ENCODE measurements at places on chromosomes 4 and X. TPM values are rescaled to one million over a fixed set of nuclear protein-coding genes. Genes with fewer than 3 reads are reported as not detected.

MAP9 gene
- total RNA-seq = 8.6 TPM

GLRA3 gene
- under 0.01 TPM for total RNA-seq

SH3D19 gene
- 117 TPM for total RNA-seq

CXXC4 gene
- total RNA-seq = 0.16 TPM

EXOC1L gene
- total RNA-seq = not detected

GALNTL6 gene
- total RNA-seq = 0.16 TPM

DCTD gene
- total RNA-seq = 86.5 TPM

HELT gene
- total RNA-seq = not detected

SPOCK3 gene
- total RNA-seq = not detected

ARAP2 gene
- total RNA-seq = 6.7 TPM

MAGEB3 gene
- not detected for total RNA-seq

TCEAL9 gene
- 65.6 TPM for total RNA-seq

SLC6A14 gene
- total RNA-seq = not detected

MAGED4B gene
- total RNA-seq = 78.0 TPM

PRRG1 gene
- total RNA-seq = 12.3 TPM

BEX5 gene
- total RNA-seq = not detected

EDA gene
- total RNA-seq = 2.6 TPM

S100P gene
- total RNA-seq = not detected

GPR143 gene
- total RNA-seq = not detected

WDFY3 gene
- total RNA-seq = 144 TPM

PF4V1 gene
- total RNA-seq = not detected

MAGEA11 gene
- not detected for total RNA-seq

FAM9C gene
- total RNA-seq = not detected

GUCY1A1 gene
- 0.49 TPM for total RNA-seq

SLC38A5 gene
- total RNA-seq = 34.4 TPM

NPNT gene
- 1.8 TPM for total RNA-seq

TLR6 gene
- total RNA-seq = 3.1 TPM

CWH43 gene
- not detected for total RNA-seq

TMSB15A gene
- total RNA-seq = 0.32 TPM

SHOX gene
- not detected for total RNA-seq

RASSF6 gene
- under 0.01 TPM for total RNA-seq

MSX1 gene
- 23.1 TPM for total RNA-seq

CRMP1 gene
- total RNA-seq = 0.12 TPM

NEUROG2 gene
- not detected for total RNA-seq

PPA2 gene
- 60.0 TPM for total RNA-seq

APOO gene
- total RNA-seq = 7.1 TPM

GPRASP2 gene
- 13.7 TPM for total RNA-seq

G6PD gene
- total RNA-seq = 101 TPM

FAM47E gene
- total RNA-seq = 0.97 TPM

VSIG1 gene
- not detected for total RNA-seq

XAGE1B gene
- not detected for total RNA-seq

BMPR1B gene
- total RNA-seq = 0.73 TPM

DOK7 gene
- not detected for total RNA-seq
